ENCODE measurements at places on chromosomes 7 and 10. TPM values are rescaled to one million over a fixed set of nuclear protein-coding genes. Genes with fewer than 3 reads are reported as not detected.

The BZW2 gene
- 24.6 TPM for total RNA-seq

The COG5 gene
- total RNA-seq: 48.0 TPM

The MLXIPL gene
- not detected for total RNA-seq

The TDRD1 gene
- total RNA-seq: not detected

The SHTN1 gene
- 0.59 TPM for total RNA-seq

The FBXO24 gene
- total RNA-seq: 1.7 TPM

The ETV1 gene
- total RNA-seq: not detected

DNA sequence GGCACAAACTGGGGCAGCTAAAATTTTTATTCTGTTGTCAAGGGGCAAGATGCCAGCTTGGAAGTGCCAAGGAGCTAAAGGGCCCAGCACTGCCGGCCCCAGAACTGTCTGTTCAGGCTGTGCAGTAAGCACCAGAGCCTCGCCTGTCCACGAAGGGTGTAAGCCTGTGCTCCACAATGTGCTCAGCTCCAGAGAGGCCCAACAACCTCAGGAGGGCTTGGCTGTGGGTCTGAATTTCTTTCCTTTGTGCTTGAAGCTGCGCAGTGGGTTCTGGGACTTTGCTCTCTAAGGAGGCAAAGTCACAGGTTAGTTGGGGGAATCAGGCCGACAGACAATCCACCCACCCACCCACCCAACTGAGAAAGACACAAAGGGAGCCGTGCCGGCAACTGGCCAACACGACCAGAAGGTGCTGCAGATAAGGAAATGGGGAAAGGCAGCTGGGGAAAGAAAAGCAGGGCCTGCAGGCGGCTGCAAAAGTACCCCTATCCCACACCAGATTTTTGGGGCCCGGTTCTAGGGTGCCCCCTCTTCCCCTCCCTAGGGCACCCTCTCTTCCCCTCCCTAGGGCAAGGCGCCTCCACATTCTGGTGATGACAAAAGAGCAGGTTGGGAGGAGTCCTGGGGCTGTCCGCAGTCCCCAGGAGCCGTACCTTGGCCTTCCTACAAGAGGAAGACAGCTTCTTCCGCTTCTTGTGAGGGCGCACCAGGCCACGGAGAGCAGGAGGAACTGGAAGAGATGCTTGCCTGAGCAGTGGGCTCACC is 7.7 kb downstream of the DDX56 start:
- DNase-seq: no peak

DNA sequence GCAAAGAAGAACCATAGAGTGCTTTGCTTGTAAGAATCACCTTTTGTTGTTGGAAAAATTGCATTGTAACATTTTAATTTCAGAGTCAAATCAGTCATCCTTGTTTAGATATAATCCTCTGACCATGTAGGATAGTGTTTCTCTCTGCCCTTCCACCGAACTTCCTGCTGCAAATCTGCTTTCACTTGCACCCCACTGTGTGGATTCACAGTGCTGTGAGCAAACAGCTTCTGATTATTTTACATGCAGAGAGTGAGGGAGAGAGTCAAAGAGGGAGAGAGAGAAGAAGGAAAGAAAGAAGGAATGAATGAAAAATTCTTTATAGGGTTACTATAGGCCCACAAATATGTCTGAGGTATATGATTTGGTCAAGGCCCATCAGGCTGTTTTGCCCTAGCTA is 30.0 kb upstream of the SEM1 start:
- no peak for DNase-seq

- DNase-seq: no peak
These were observed 120.4 kb upstream of the SORCS3 start for GRCh38 chr10:104520653-104521052.

- DNase-seq: no peak
These were observed 282.0 kb upstream of the ADARB2 start for GRCh38 chr10:2019281-2019680.

DNA sequence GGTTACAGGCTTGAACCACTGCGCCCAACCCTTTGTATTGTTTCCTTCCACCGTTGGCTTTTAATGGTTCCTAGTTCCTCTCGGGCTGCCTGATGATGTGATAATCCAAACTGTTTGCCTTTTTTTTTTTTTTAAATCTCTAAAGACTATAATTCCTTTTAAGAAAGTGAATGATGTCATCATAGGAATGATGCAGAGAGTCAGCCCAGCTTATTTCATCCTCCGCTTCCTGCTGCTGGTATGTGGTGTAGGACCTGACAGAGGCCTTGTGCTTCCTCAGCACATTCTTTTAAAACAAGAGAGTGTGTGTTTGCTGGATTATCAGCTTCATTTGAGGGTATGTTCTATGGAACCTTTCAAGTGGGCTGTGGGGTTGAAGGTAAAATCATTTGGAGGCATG is 241.4 kb downstream of the LRMDA start:
- DNase-seq: no peak

- DNase-seq: no peak
These were observed 121.6 kb downstream of the MTPAP start for GRCh38 chr10:30227481-30227880.

- no peak for DNase-seq
These were observed 348.3 kb downstream of the GPR158 start for GRCh38 chr10:25522946-25523608.

GRCh38 chr7:33495207-33495606 is 365.8 kb downstream of the BBS9 start:
- no peak for DNase-seq

DNA sequence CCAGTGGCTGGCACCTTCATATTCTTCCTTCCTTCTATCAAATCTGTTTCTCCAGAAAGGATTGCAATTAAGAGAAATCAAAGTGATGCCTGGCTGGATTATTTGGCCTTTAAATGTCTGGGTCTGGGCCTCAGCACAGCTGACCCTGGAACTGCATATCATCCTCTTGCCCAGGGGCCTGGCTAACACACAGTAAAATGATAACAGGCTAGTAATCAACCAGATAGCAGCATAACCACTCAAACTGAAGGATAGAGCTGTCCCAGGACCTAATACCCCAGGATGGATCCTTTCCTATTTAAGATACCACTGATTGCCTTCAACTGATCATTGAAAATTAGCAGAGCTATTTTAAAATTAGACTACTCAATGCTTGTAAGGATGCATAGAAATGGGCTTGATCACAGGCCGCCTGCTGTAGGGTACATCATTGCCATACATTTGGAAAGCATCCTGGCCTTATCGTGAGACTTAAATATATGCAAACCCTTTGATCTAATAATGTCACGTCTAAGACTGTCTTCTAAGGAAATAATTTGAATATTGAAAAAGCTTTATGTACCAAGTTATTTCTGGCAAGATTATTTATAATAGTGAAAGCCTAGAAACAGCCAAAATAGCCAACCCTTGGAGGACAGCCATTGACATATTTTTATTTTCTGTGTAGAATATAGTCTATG is 144.0 kb upstream of the CHST15 start:
- no peak for DNase-seq

- no peak for DNase-seq
These were observed 746 bp downstream of the ARL5B start for GRCh38 chr10:18659819-18660535.

DNA sequence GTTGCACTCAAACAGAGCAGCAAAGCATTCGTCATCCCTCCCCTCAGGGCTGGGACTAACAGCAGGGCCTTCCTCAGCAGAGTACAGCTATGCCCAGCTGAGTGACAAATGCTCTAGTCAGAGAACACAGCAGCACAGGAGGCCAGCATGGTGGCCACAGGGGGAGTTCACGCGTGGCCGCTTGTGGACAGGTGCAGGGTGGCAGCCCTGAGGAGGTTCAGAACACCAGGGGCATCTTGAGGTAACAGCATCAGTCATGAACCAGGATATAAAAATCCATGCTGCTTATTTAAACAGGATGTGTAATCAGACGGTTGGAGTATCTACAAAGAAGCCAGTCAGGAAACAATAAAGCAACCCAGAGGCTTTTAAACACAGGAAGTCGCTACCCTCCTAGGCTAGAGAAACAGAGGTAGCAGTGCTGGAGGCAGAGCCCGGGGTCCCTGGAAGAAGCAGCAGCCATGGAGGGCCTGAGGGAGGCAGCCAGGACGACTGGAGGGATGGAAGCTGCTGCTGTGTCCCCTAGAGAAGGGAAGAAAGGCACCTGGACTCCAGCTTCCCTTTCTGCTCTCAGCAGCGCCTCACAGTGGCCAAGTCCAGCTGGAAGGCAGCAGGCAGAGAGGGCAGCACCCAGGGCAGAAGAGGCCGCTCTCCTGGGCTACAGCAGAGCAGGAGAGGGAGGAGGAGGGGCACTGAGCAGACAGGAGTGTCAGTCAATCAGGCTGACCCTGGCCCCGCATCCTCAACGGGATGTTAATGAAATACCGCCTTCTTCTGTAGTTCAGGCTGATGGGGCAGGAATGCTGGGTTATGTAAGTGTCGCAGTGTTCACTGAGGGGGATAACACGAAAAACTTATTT is 70.8 kb upstream of the UCN3 start:
- peak; percentile 61 for DNase-seq

DNA sequence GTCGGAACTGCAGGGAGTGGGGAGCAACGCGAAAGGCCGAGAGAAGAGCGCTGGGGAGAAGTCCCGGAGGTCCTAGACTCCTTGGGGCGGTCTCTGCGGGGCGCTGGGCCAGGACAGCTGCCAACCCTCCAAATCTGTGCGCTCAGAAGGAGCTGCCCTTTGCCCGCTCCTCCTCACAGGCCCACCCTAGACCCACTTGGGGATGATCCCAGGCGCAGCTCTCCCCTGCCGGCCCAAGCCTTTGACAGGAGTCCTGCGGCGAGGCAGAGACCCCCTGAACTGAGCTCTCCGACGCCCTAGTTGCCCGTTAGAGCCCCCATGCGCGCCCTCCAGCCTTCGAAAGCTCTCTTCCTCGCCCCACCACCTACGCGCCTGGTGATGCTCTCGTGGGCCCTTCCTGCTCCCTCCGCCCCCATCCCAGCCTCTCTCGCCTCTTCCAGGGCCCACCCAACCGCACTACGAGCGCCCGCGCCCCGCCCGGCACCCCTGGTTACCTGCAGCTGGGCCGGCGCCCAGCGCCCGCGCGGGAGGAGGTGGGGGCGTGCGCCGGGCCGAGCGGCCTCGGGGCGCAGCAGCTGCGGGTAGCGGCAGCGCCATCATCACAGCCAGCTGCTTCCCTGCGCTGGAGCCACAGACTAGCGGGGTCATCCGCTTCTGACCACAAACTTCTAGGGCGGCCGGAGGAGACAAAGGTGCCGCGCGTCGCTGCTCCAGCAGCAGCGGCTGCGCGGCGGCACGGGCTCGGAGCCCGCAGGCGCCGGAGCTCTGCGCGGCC is 353.4 kb downstream of the DNAJB6 start:
- no peak for DNase-seq

GRCh38 chr7:100863406-100863950 is 3.7 kb upstream of the TRIP6 start:
- no peak for DNase-seq

DNA sequence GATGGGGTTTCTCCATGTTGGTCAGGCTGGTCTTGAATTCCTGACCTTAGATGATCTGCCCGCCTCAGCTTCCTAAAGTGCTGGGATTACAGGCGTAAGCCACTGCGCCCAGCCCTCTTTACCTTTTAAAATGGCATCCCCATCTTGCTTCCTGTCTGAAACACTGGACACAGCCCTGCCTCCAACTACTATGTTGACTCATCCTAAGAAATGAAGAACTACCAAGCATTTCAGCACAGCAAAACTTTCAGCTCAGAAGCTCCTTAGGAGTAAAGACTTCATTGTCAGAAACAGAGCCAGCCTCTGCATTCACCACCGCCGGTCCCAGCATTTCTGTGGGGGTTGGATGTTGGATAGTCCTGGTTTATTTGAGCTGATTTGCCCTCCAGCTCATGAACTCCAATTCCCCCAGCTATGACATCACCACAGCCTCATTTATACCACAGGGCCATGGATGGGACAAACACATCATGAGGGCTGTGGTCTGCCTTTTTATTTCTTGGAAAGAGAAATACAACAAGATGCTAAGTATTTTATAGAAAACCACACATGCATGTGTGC is 123.5 kb downstream of the ADCY1 start:
- no peak for DNase-seq

GRCh38 chr7:103993551-103993950 is 4.1 kb upstream of the RELN start:
- no peak for DNase-seq

GRCh38 chr10:72076756-72077155 is 11.6 kb downstream of the SPOCK2 start:
- no peak for DNase-seq

DNA sequence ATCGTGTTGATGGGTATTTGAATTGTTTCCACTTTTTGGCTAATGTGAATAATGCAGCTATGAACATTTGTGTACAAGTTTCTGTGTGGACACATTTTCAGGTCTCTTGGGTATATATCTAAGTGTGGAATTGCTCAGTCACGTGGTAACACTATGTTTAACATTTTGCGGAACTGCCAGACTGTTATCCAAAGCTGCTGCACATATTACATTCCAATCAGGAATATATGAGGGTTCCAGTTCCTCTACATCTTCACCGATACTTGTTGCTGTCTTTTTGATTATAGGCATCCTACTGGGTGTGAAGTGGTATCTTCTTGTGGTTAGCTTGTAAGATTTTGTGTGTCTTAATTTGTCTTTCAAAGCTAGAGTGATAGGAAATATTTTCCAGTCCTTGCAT is 6.8 kb downstream of the PTPN12 start:
- no peak for DNase-seq

DNA sequence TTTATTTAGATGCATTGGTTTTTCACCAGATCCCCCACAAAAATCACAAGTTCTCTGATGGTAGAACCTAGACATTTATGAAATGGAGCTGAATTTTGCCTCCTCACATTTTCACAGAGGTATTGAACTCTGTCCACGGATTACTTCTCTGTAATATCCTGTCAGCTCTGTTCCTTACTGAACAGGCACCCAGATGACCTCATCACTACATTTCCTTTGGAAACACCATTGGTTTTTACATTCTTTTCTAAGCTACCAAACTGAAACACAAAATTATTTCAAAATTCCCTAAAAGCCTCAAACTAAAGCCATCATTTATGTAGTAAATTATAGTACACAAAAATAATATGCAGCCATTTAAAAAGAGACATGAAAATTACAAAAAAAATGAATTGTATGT is 98.3 kb upstream of the KCNIP2 start:
- DNase-seq: no peak

GRCh38 chr7:21450941-21451340 is 23.1 kb downstream of the SP4 start:
- DNase-seq: no peak

DNA sequence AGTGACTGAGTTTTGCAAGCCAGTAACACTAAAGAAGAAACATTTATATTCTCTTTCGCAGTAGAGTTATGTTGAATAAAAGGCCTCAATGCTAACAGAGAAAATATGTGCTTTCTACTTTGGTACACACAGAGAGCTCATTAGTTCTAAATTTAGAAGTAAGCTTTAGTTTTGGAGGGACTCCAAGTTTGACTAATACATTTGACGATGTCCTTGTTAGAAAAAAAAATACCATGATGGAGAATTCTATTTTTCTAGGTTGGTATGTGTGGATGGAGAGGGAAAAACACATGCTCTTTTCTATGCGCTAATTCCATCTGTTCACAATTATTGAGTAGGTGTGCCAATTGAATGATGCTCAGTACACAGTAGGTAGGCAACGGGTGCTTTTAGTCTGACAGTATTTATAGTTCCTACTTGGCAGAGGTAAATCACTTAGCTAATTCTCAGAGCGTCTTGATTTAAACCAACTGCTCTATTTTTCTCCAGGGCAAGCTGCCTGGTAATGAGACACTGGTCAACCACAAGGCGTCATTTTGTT is 327.2 kb upstream of the AKR1E2 start:
- no peak for DNase-seq

- DNase-seq: no peak
These were observed 473.3 kb upstream of the NRP1 start for GRCh38 chr10:33807531-33808359.

GRCh38 chr7:44460325-44460724 is 30.1 kb downstream of the NUDCD3 start:
- no peak for DNase-seq

GRCh38 chr10:87763086-87763861 is 54.8 kb downstream of the ATAD1 start:
- no peak for DNase-seq

All from naive thymus-derived CD4-positive, alpha-beta T cell (primary cell).